Right ventricle myocardium inferior (tissue), 1 donor: ENCODE measurements at places on chromosomes 5 and 9. TPM values are rescaled to one million over a fixed set of nuclear protein-coding genes. Genes with fewer than 3 reads are reported as not detected.

DNA sequence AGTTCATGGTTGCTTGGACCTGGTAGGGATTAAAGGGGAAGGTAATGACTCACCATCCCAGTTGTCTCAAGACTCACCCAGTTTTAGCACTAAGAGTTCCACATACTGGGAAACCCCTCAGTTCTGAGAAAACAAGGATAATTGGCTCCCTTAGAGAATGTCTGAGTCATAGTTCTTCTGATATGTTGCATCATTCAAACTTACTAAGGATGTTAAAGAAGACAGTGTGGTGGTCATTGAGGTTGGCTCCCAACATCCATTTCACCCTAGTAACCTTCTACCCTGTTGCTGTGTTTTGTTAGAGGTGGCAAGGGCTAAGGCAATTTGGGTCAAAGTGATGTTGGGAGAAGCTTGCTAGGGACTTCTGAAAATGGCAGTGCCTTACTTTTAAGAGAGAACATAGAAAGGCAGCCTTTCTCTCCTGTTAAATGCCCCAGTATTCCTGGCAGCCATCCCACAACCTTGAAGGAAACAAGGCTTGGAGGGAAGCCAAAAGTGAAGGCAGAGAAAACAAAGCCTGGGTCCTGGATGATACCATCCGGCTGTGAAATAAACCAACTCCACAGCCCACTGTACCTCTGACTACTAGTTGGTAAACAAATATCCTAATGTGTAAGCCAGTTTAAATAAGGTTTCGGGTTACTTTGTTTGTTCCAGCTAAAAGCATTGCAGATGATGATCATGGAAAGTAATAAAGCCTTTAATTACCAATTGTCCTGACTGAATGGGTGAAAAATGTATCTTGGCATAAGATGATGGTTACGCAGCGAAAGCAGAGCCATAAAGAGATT is 80.4 kb upstream of the ADAMTSL1 start:
- DNase-seq: no peak

GRCh38 chr5:35788724-35789123 is 68.0 kb upstream of the IL7R start:
- no peak for DNase-seq

Gene OTP
- total RNA-seq: not detected

- no peak for DNase-seq
Observed at GRCh38 chr5:92494508-92494907, 1086.5 kb downstream of the NR2F1-AS1 start.

GRCh38 chr9:121359351-121360294 is 10.4 kb downstream of the STOM start:
- no peak for DNase-seq

GRCh38 chr5:180294913-180295555 is 3.2 kb upstream of the MAPK9 start:
- no peak for DNase-seq

Gene TIMD4
- total RNA-seq: 0.35 TPM

GRCh38 chr5:107820429-107820828 is 149.7 kb upstream of the EFNA5 start:
- DNase-seq: no peak

DNA sequence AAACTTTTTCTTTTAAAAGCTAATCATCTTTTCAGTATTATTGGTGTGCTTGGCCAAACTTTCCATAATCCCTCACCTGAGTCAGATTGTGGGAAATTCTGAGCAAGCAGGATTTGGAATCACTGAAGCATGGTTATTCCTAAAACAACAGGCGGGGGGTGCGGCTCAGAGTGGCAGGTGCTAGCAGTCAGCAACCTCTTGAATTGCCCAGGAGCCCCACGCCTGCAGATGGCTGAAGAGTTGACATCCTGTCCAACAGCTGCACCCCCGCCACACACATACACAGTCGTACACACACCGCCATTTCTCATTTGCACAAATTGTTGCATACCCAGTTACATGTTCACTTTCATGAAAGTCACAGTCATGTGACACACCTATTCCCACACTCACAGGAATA is 96.6 kb downstream of the LHX2 start:
- no peak for DNase-seq

- DNase-seq: no peak
Observed at GRCh38 chr5:36199620-36200019, 42.1 kb downstream of the NADK2 start.

Gene MRPS2
- total RNA-seq: 43.3 TPM

DNA sequence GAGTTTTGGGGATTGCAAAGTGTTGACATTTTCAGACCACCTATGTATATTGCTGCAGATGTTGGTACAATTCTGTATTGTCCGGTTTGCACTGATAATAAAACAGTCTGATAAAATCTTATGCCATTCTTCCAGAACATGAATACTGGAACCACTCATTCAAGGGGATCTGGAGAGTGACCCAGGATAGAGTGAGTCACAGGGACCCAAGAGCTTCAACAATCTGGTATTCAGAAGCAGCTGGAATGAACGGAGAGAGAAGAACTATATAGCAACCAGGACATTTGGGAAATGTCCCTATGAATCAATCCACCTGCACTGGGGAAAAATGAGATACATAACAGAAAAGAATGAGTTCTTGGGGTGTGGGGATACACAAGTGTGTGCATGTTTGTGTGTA is 73.3 kb downstream of the SH3TC2 start:
- no peak for DNase-seq

GRCh38 chr9:21056931-21057330 is 20.8 kb downstream of the IFNB1 start:
- no peak for DNase-seq

Gene IL13
- total RNA-seq: not detected

DNA sequence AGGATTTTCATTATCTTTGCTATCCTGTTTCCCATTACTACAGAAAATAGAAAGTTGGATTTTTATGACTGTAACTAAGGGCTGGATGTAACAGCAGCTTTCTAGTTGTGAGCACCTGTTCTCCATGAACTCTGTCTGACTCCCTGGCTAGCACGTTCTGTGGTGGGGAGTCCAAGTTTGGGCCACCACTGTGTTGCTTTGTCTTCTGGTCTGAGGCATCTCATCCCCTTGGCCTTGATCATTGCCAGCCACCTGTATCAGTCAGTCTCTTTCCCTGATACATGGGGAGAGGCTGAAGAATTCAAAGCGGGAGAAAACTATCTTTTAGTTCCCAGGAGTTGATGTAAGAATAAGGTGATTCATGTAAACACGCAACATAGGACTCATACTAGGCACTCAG is 33.4 kb downstream of the WDR70 start:
- no peak for DNase-seq

Gene GLRA1
- not detected for total RNA-seq

DNA sequence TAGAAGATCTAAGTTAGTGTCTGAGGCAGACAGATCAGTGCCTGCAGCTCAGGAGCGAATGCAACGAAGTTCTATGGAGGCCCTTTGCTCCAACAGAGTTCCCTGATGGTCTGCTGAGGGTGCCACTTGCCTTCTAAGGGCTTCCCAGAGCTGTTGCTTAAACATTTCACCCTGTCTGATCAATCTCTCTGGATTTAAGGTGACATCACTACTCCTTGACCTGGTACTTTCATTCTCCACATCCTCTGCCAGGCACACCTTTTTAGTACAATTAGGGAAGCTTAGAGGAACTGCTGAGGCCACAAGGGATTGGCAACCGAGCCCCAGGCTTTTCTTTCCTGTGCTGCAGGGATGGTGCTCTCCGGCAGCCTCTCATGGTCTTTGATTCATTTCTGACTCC is 94.2 kb upstream of the IFNK start:
- DNase-seq: no peak

Gene ECM2
- total RNA-seq: 8.5 TPM

DNA sequence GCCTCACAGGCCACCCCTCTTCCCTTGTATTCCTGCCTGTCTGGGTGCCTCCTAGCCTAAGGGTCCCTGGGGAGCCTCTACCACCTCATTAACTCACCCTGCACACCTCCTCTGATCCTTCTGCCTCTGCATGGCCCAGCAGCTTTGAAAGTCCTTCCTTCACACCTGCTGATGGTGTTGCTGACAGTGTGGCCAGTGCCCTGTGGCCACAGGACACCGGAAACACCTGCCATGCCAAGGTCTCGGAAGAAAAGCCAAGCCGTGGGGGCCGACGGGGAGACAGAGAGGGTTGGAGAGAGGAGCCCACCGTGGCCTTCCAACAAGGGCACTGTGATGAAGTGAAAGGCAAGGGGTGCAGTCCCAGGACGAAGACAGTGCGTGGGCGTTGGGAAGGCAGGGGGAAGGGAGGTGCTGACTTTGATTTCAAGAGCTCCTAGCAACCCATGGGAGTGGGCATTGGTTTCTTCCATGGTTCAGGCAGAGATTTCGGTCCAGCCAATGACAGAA is 4.1 kb downstream of the BTNL9 start:
- DNase-seq: no peak

DNA sequence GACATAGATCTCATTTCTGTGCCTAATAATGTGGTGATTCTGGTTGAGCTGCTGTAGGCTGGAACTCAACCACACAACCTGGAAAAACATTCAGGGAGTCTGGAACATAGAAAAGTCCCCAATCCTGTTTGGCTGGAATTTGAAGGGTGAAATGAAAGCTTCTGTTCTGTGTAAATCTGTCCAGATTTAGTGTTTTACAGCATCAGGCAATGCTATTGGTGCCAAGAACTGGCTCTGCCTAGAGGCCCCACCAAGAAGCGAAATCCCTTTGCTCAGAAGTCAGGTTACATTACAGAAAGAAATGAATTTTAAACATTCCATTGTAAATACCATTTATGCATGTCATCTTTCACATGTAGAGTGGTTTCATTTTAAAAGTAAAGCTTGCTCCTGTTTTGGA is 56.3 kb downstream of the TMEM174 start:
- no peak for DNase-seq

GRCh38 chr5:110335361-110336066 is 391.0 kb downstream of the TMEM232 start:
- no peak for DNase-seq

- no peak for DNase-seq
Observed at GRCh38 chr5:38888041-38888440, 42.2 kb downstream of the OSMR start.

Gene ADAMTS6
- total RNA-seq: 0.73 TPM

DNA sequence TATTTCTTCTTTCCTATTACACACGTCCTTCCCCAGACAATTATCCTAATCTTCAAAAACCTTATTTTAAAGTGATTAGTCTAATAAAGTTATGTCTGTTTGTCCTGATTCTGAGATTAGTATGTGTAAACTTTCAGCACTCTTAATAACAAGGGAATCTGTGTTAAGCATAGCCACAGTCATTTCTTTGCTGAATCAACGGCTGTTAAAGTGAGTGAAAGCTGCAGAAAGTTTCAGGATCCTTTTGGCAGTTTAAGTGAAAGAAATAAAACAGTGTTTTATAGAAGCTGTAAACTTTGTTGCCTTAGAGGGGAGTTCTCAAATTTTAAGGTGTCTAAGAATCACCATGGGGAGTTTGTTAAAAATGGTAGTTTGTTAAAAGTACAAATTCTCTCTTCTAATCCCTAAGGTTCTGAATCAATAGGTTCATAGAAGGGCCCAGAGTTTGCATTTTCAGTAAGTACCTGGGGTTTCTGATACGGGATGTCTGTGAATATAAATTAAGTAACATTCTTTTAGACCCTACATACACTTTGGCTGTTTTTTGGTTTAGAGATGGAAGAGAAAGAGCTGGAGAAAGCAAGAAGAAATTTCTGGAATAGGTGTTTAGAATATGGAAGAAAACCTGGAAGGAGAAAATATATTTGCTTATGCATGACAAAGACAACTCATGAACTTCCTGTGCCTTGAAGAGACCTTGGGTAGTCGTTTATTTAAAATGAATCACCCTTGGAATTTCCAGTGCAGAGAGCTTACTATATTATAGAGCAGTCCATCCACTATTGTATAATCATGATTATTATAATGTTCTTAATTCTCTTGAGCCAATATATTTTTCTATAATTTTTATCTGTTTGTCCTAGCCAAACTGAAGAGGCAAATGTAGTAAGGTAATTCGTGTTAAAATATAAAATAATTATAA is 45.7 kb downstream of the SCAMP1 start:
- no peak for DNase-seq

DNA sequence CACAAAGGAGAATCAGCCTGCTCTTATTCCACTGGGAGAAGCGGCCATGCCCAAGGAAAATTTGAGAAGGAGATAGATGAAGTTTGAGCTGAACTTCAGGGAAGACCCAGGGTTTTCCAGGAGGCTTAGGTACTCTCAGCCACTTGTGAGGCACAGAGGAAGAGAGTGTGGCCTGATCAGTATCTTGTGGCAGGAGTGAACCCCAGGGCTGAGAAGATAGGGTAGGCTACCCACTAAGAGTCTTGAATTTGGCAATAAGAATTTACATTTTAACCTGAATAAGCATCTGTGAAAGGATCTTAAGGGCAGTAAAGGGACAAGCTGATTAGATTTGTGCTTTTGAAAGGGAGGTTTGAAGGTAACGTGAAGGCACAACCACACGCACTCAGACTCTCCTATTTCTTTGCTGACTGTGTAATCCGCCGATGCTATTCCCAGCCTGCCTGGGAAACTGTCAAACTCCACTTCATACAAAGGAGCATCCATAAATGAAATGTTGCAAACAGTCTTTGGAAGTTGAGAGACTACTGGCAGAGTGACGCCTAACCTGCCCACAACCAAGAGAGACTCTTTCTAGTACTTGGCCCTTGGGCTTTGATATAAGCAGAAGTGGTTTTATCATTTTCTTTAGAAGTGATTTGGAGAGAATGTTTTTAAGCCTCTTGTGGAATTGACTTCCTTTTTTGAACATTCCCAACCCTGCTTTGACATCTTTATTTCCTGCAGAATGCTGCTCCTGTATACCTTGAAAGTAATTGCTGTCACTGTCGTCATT is 108.2 kb upstream of the VCAN start:
- no peak for DNase-seq

DNA sequence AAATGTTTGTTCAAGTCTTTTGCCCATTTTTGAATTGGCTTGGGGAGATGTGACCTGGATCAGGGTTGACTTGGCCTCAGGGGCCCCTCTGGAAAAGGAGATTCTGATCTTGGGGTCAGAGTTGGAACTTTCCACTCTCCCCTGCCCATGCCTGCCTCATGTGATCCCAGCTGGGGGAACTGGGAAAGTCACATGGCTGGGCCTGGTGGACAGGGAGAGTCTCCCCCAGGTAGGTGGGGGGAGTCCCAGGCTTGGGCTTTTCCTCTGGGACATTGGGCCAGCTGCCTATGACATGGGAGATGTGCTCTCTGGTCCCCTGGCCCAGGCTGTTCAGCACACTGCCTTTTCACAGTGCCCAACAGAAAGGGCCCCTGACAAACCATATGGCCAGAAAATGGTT is 60.7 kb downstream of the NDST1 start:
- no peak for DNase-seq

DNA sequence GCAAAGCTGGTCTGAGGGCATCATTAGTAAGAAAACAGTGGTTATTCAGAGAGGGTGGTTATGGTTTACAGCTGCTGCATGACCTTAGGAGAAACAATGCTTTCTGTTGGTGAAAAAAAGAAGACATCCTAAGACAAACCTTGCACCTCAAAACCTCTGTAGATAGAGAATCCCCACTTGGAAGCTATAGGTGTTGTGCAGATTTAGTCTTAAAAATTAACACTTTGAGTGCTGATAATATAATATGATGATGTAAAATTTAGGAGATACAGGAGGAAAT is 1.4 kb upstream of the PTTG1 start:
- no peak for DNase-seq

- DNase-seq: no peak
Observed at GRCh38 chr5:124071039-124071438, 559.1 kb downstream of the CSNK1G3 start.
